ENCODE measurements at places on chromosomes 1 and 21. TPM values are rescaled to one million over a fixed set of nuclear protein-coding genes. Genes with fewer than 3 reads are reported as not detected.

DNA sequence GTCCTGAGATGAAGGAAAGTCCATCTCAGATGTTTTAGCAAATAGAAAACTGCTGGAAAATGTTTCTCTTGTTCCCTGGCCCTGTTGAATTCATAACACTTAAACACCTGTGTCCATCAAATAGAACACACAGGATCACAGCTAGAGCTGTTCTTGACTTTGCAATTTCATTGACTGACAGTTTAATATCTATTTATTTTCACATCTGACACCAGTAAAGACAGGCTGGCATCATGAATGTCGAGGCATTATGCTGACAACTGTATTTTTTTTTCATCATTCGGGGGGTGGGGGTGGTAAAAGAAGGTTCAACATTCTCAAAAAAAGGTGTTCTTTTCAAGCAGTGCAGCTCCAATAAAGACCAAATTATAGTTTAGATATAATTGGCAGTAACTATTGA, 591.2 kb upstream of the PTBP2 start:
- no peak for DNase-seq
- H3K27me3 ChIP-seq: no peaks in the 10 kb centered on the region
- H3K4me1 ChIP-seq: no peaks in the 10 kb centered on the region
- H3K4me3 ChIP-seq: no peak overlapping the region

DNA sequence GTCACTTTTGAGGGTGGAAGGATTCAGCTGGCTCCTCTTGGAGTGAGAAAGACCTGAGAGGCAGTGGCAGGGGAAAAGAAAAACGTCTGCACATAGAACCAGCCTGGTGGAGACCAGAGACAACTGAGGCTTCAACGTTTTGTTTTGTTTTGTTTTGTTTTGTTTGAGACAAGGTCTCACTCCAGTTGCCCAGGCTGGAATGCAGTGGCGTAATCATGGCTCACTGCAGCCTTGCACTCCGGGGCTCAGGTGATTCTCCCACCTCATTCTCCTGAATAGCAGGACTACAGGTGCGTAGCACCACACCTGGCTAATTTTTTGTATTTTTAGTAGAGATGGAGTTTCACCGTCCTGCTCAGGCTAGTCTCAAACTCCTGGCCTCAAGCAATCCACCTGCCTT, 12.3 kb downstream of the SHISAL2A start:
- no peak overlapping the region for H3K4me3 ChIP-seq
- DNase-seq: no peak
- H3K4me1 ChIP-seq: peaks cover 9% of the 10 kb centered on the region

DNA sequence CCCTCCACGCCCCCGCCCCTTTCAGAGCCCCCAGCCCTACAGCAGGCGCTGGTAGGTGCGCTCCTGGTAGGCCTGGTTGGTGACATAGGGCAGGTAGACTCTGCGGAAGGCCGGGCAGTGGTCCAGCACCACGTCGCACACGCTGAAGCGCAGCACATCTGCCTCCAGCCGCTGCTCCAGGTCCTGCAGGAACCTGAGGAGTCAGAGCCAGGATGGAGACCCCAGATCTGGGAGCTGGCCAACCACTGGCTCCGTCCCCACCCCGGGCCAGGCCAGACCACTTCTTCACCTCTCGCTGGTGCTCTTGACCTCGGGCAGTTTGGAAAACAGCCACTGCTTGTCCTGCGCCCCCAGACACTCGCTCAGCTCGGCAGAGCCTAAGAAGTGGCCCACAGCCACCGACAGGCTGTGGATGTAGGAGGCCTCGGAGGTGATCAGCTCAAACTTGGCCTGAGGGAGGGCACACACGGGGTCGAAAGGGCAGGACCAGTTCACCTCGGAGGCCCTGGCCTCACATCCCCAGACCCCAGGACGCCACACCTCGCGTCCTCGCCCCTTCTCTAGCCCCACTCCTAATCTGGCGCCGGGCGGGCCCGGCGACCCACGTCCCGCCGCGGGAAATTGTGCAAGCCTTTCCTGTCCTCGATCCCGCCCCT, 6.4 kb downstream of the ARHGEF19 start:
- H3K4me1 ChIP-seq: peaks cover 2% of the 10 kb centered on the region
- H3K27ac ChIP-seq: peak overlapping the region; percentile 98
- no peaks in the 10 kb centered on the region for H3K27me3 ChIP-seq

DNA sequence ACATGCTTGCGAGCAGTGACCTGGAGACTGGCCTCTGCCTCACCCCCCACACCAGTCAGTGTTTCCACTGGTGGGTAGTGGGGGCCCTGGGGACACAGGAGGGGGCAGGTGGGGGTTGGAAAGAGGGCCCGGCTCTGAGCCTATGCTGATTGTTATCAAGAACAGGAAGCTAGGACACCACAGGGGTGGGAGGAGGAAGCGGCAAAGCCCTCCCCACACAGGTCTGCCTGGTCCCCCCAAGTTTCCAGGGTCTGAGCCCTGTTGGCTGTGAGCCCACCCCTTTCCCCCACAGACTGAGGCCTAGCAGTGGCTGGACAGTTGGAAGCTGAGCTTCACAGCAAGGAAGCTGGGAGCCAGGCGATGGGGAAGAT, 1.6 kb upstream of the PTPN7 start:
- peak overlapping the region; percentile 96 for H3K4me3 ChIP-seq
- peaks cover 60% of the 10 kb centered on the region for H3K4me1 ChIP-seq
- peak overlapping the region; percentile 100 for H3K27ac ChIP-seq
- peak; percentile 66 for DNase-seq

GRCh38 chr1:236063551-236063918, 1.4 kb downstream of the NID1 start:
- no peak overlapping the region for H3K27ac ChIP-seq
- no peak overlapping the region for H3K4me3 ChIP-seq
- peaks cover 2% of the 10 kb centered on the region for H3K36me3 ChIP-seq
- H3K4me1 ChIP-seq: peaks cover 19% of the 10 kb centered on the region
- H3K27me3 ChIP-seq: peaks cover 57% of the 10 kb centered on the region

GRCh38 chr21:34583926-34584563, 30.9 kb downstream of the RCAN1 start:
- no peaks in the 10 kb centered on the region for H3K27me3 ChIP-seq
- no peak overlapping the region for H3K27ac ChIP-seq
- no peak overlapping the region for H3K4me3 ChIP-seq
- H3K4me1 ChIP-seq: peaks cover 6% of the 10 kb centered on the region

GRCh38 chr1:39910263-39910662, 8.5 kb upstream of the MYCL start:
- H3K4me3 ChIP-seq: no peak overlapping the region
- peaks cover 32% of the 10 kb centered on the region for H3K27me3 ChIP-seq
- DNase-seq: no peak
- H3K27ac ChIP-seq: no peak overlapping the region

GRCh38 chr21:40912375-40912774, 65.4 kb upstream of the DSCAM start:
- H3K4me1 ChIP-seq: no peaks in the 10 kb centered on the region
- no peak overlapping the region for H3K27ac ChIP-seq
- no peak for DNase-seq
- H3K4me3 ChIP-seq: no peak overlapping the region
- no peaks in the 10 kb centered on the region for H3K36me3 ChIP-seq
- no peaks in the 10 kb centered on the region for H3K27me3 ChIP-seq

GRCh38 chr1:236425031-236425663, 31.1 kb downstream of the EDARADD start:
- H3K4me3 ChIP-seq: no peak overlapping the region
- H3K4me1 ChIP-seq: no peaks in the 10 kb centered on the region
- DNase-seq: no peak
- no peak overlapping the region for H3K27ac ChIP-seq
- peaks cover 2% of the 10 kb centered on the region for H3K27me3 ChIP-seq

DNA sequence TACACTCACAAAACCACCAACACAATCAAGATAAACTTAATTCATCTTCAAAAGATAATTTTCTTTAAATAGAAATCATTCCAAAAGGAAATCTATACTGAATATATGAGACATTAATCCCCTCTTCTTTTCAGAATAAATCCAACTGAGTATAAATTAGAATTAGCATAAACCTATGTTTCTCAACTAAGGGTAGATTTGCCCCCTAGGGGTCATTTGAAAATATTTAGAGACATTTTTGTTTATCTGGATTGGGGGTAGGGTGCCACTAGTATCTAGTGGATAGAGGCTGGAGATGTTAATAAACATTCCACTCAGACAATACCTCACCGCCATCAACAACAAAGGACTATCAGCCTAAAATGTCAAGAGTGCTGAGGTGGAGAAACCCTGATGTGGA, 6.5 kb upstream of the TNFSF4 start:
- H3K4me1 ChIP-seq: peaks cover 11% of the 10 kb centered on the region
- no peak for DNase-seq
- H3K36me3 ChIP-seq: no peaks in the 10 kb centered on the region
- no peaks in the 10 kb centered on the region for H3K27me3 ChIP-seq
- H3K4me3 ChIP-seq: no peak overlapping the region

DNA sequence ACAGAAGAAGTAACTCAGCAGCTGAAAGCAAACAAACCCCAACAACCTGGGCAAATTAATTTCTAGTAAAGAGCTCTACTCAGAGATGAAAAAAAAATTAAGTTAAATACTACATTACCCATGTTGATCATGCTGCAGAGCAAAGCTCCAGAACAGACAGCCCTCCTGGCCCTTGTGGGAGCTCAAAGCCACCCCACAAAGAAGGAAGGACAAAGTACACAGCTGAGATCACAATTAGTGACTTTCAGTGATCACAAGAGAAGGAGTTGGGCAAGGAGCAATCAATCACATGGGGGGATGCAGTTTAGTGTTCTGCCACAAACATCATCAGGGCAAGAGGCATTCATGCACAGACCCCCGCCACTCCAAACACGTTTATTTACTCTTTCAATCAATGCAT, 114.2 kb downstream of the DAB1 start:
- H3K27me3 ChIP-seq: no peaks in the 10 kb centered on the region
- H3K27ac ChIP-seq: no peak overlapping the region
- DNase-seq: no peak
- peaks cover 8% of the 10 kb centered on the region for H3K4me1 ChIP-seq

ZNF648 gene
- not detected for total RNA-seq

HIVEP3 gene
- 10.1 TPM for total RNA-seq

PLA2G2D gene
- total RNA-seq: not detected
